Suppressor macrophage treated with lipopolysaccharide for 4 hours (primary cell): ENCODE measurements at places on chromosomes 2 and 18.

DNA sequence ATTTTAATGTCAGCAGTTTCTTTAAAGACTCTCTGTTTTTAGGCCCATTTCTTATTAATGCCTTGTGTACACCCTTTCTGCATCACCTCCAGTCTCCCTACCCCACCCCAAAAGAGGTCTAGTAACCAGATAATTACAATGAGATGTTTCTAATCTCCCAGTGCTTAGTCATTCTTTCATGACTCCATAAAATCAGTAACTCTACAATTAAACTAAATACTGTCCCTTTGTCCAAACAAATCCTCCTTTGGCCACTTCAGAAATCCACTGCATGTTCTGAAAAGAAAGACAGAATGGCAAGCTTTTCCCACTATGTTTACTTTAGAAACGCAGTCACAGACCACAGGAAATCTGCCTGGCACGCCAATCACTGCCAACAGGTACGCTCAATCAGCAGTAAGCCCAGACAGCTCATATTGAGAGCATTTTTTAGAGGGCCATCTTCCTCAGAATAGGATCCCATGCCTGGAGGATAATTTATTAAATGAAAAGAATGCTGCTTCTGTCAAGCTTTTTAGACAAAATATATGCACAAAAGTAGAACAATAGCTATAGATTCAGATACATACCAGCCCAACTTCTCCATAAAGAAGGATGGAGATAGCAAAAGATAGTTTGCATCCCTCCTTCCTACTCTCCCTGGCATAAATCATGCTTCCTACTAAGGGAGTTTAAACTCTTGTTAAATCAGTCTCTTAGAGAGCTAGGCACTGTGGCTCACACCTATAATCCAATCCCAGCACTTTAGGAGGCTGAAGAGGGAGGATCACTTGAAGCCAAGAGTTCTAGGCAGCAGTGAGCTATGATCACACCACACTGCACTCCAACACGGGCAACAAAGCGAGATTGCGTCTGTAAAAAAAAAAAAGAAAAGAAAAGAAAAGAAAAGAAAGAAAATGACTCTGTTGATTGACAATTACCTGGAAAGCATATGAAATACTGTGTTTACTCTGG, 14.6 kb downstream of the CLASP1 start:
- DNase-seq: no peak

GRCh38 chr18:3097082-3097481, 84.1 kb upstream of the LPIN2 start:
- DNase-seq: no peak

- DNase-seq: no peak
These were observed 75.5 kb upstream of the CCDC68 start for GRCh38 chr18:55034742-55035141.

- peak; percentile 64 for DNase-seq
These were observed 78.9 kb downstream of the CD8B2 start for GRCh38 chr2:106566050-106566449.

- DNase-seq: no peak
These were observed 70.0 kb upstream of the PPP1CB start for GRCh38 chr2:28681606-28682005.

- DNase-seq: no peak
These were observed 255.1 kb upstream of the TMEM200C start for GRCh38 chr18:6150430-6150829.

DNA sequence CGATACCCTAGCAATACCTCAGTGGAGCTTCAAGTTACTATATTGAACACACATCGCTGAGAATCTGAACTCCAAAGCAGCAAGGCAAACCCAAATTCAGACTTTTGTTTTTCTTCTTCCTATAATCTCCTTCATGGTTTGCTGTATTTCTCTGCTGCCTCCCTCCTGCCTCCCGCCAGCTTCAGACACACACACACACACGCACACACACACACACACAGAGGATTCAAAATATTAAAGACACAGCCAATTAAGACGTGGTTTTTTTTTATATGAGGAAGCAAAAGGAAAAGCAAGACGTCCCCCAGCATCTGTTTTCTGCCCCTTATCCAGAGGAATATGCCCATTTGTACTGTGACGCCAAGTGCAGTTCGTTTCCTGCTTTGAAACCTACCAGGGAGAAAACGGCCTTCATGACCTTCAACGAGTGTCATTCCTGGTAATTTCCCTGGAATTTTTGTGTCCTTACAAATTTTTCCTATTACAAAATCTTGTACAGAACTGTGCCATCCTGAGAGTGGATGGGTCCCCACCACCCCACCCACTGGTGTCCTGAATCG, 547.9 kb upstream of the ID2 start:
- no peak for DNase-seq

DNA sequence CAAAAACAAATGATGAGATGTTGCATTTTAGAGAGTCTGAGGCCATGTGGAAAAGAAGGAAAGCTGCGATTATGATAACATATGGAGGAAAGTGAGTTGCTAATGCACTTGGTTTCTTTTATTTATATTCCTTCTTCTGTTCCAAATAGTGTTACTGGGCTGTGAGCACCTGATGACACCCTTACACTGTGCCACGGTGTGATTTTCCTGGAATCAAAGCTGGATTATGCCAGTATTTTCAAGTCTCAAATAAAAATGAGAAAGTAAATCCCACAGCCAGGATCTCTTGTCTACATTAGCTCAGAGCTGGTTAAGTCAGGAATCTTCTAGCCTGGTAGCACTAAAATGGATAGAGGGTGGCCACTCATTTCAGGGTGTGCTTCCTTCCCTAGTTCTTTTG, 670.8 kb downstream of the TDRD15 start:
- DNase-seq: no peak

DNA sequence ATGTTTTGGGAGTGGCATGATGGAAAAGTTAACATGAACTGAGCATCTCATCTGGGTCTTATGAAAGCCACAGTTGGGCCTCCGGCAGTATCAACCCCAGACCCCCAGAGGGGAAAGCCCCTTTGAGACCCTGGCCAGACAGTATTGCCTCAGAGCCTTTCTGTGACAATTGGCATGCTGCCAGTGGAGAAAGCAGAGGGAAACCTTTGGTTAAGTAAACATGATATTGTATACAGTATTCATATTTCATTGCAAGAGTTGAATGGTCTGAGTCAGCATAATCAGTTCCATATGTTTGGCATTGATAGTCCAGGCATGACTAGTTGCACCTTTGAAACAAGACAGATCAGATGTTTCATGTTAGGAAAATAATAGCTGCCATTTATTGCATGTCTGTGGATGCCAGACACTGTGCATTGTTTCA, 20.0 kb downstream of the MERTK start:
- DNase-seq: no peak

DNA sequence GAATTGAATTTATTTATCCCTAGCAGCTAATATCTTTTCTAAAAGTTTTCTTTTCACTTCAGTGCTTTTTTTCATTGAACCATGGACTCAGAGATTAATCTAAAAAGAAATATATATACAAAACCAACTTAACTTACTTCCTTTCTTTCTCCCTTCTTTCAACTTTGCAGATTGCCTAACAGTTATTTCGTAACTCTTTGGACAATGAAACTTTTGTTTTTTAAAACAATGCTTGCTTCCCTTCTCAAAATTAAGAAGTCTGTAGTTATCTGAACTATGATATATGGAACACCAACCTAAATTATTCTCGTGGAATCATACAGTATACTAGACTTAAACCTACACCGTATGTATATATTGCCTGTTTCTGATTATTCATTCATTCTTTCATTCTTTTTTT, 62.9 kb downstream of the MIB1 start:
- peak; percentile 53 for DNase-seq

GRCh38 chr2:17667898-17668297, 85.7 kb downstream of the SMC6 start:
- no peak for DNase-seq

DNA sequence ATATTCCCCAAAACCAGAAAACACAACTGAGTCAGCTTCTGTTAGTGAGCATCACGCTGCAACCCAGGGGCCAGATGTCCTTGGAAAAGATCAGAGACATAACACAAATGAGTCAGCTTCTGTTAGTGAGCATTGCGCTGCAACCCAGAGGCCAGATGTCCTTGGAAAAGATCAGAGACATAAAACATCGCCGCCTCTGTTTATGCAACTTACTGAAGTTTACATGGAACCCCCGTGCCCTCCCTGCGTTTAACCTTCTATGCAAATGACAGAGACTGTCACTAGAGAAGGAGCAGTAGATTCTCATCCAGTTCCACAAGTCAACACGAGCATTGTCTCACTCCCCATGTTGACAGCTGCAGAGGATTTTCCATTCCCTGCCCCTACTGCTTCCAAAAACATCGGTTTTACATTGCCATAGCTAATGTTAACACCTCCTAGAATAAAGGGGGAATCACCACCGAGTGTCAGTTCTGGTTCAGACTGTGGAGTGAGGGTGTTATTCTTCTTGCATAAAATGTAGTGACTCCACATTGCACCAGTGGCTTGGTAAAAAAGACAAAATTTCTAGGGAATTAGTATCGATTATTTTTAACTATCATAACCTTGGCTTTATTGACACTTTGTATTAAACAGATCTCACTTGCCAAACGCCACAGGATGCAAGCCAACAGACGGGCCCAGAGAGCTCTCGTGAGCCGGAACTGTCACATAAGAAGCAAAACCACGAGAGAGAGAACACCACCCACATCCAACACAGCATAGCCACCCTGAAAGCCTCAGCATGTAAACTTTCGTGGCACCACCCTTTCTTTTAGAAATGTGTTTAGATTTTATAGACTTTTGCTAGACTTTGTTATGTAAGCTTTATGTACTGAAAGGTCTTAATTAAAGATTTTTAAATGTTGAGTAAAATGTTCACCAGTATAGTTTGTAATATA, 87.7 kb downstream of the SH3YL1 start:
- DNase-seq: no peak

GRCh38 chr18:63906056-63906455, 1.7 kb upstream of the SERPINB10 start:
- no peak for DNase-seq

- peak; percentile 56 for DNase-seq
These were observed 1.2 kb downstream of the ZFP36L2 start for GRCh38 chr2:43225093-43225787.

- DNase-seq: no peak
These were observed 565.7 kb downstream of the ZEB2 start for GRCh38 chr2:143954186-143954585.

GRCh38 chr2:152336119-152336853, 1.3 kb downstream of the FMNL2 start:
- peak; percentile 71 for DNase-seq

DNA sequence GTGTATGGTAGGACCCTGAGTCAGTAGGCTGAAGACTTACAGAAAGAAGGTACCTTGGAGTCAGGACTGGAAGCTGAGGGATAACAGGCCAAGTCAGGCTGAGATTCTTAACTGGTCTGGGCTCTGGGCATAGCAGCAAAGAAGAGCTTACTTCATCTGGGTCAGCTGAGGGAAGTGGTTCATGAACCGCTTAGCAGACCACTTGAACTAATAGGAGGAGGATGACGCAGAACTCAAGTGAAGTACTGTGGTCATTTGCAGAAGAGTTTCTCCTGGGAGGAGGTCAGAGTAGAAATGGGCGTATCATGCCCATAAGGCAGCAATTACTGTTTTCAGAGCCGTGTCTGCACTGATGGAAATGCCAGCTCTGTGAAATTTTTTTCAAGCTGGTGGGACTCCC, 164.5 kb downstream of the LCLAT1 start:
- peak; percentile 57 for DNase-seq

- peak; percentile 1 for DNase-seq
These were observed 426.9 kb downstream of the CDH2 start for GRCh38 chr18:27750014-27750413.

- DNase-seq: no peak
These were observed 72.5 kb downstream of the SH3BP4 start for GRCh38 chr2:235024191-235024860.

DNA sequence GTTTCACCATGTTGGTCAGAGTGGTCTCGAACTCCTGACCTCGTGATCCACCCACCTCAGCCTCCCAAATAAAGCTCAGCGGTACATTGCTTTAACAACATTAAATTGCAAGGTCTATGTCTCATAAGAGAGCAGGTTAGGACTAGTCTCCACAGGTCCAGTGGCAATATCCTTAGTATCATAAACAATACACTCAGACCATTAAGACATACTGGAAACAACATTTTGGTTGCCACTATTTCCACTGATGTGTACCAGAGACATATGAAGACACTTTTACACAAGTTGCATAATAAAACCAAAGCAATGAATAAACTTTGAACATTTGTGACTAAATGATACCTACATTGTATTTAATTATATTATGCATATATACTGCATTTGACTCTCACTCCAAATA, 1130.0 kb downstream of the TSN start:
- DNase-seq: no peak

GRCh38 chr18:60200558-60200957, 172.0 kb downstream of the MC4R start:
- no peak for DNase-seq

DNA sequence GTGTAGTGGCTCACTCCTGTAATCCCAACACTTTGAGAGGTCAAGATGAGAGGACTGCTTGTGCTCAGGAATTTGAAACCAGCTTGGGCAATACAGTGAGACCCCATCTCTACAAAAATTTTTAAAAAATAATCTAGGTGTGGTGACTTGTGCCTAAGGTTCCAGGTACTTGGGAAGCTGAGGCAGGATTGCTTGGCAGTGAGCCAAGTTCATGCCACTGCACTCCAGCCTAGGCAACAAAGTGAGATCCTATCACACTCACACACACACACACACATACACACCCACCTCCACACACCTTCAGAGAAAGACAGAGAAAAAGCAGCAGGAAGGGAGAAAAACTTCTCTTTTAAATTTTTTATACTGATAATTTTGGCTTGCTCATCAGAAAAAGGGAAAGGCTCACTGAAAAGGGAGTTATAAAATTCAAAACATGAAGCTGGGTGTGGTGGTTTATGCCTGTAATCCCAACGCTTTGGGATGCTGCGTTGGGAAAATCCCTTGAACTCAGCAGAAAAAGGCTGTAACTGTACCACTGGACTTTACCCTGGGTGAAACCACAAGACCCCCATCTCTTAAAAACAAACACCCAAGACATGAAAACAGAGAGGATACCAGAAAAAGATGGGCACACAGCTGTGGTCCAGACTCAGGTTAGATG, 25.7 kb downstream of the FAM168B start:
- DNase-seq: no peak

DNA sequence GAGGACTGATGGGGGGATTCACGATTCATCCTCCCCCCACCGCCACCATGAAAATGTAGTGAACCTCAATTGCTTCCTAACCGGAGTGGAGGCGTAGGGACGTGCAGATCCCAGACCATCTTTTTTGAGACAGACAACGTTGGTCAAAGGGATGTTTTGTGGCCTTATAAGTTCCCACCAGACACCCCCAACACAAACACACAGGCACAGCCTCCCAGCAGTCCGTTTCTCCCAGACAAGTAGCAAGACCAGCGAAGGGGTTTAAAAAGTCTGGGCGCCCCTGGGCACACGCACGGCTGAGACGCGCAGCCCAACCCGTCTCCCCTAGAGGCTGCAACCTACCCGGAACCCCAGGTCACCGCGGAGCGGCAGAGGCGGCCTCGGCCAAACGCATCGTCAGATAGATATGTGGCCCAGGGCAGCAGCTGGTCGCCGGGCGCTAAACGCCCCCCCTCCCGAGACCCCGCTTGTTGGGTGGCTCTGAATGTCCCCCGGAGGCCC, 1.3 kb downstream of the GBX2 start:
- no peak for DNase-seq
